ENCODE measurements at places on chromosomes 6 and 20. TPM values are rescaled to one million over a fixed set of nuclear protein-coding genes. Genes with fewer than 3 reads are reported as not detected.

FABP7 gene
- total RNA-seq = not detected

ULBP3 gene
- 5.3 TPM for total RNA-seq

LST1 gene
- not detected for total RNA-seq

BTN1A1 gene
- not detected for total RNA-seq

NR2E1 gene
- total RNA-seq = 0.07 TPM

TREML2 gene
- not detected for total RNA-seq

KCNS1 gene
- not detected for total RNA-seq

TUBB2B gene
- 16.9 TPM for total RNA-seq

GTSF1L gene
- total RNA-seq = not detected

SLCO4A1 gene
- total RNA-seq = 10.3 TPM

GABRR1 gene
- total RNA-seq = not detected

CST4 gene
- total RNA-seq = not detected

NELFE gene
- 99.5 TPM for total RNA-seq

SPTLC3 gene
- total RNA-seq = not detected

AAR2 gene
- total RNA-seq = 40.1 TPM

CPNE5 gene
- 0.10 TPM for total RNA-seq

GLP1R gene
- total RNA-seq = not detected

BMP6 gene
- 14.8 TPM for total RNA-seq

FAXC gene
- total RNA-seq = 6.3 TPM

TMC2 gene
- not detected for total RNA-seq

SLC17A1 gene
- total RNA-seq = not detected

TRAM2 gene
- total RNA-seq = 42.0 TPM

C6orf15 gene
- total RNA-seq = 0.07 TPM

CASS4 gene
- 0.07 TPM for total RNA-seq

OVOL2 gene
- total RNA-seq = 0.35 TPM

PTCHD4 gene
- 0.04 TPM for total RNA-seq

MAFB gene
- total RNA-seq = 0.28 TPM

RIPPLY2 gene
- 0.46 TPM for total RNA-seq

SEMG2 gene
- not detected for total RNA-seq

JPH2 gene
- total RNA-seq = 6.8 TPM

MDFI gene
- total RNA-seq = 0.49 TPM

OPRL1 gene
- 1.5 TPM for total RNA-seq

LIN28B gene
- total RNA-seq = 1.3 TPM

GSTA3 gene
- total RNA-seq = not detected

SYCP2 gene
- total RNA-seq = 0.29 TPM

DAAM2 gene
- 0.13 TPM for total RNA-seq

VGLL2 gene
- not detected for total RNA-seq

MAP3K7 gene
- total RNA-seq = 11.3 TPM

NAPB gene
- total RNA-seq = 3.6 TPM

NCOA5 gene
- total RNA-seq = 22.6 TPM

NPBWR2 gene
- total RNA-seq = not detected

LRRC73 gene
- total RNA-seq = 0.56 TPM

ADAM33 gene
- 0.14 TPM for total RNA-seq

CLPSL2 gene
- total RNA-seq = 0.80 TPM

Measured in A549 treated with dexamethasone at 1 μM for 4 hours (cell line).